Liver (tissue), 10 donors: ENCODE measurements at places on chromosomes 3 and 15. TPM values are rescaled to one million over a fixed set of nuclear protein-coding genes. Genes with fewer than 3 reads are reported as not detected.

GRCh38 chr3:154251610-154252009, 72.7 kb downstream of the DHX36 start:
- no peak for DNase-seq

- no peak for DNase-seq
Observed at GRCh38 chr3:172622916-172623700, 87.8 kb downstream of the NCEH1 start.

- no peak for DNase-seq
Observed at GRCh38 chr15:99315636-99316035, 64.4 kb downstream of the LRRC28 start.

DNA sequence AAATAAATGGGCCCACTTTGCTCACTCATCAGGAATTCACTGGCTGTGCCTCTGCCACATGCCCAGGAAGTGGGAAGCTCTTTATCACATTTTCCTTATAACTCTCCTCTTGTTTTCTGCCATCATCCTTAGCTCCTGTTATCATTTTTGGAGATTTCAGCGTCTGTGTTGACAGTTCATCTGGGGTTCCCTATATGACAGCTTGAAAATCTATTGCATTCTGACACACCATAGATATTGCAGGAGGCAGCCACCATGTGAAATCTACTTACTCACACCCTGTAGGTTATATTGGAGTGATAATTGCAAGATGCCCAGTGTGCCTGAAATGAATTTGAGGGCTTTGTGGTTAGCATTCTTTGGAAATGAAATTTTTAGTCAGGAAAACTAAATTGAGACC, 132.9 kb downstream of the RYR3 start:
- DNase-seq, result no peak

DNA sequence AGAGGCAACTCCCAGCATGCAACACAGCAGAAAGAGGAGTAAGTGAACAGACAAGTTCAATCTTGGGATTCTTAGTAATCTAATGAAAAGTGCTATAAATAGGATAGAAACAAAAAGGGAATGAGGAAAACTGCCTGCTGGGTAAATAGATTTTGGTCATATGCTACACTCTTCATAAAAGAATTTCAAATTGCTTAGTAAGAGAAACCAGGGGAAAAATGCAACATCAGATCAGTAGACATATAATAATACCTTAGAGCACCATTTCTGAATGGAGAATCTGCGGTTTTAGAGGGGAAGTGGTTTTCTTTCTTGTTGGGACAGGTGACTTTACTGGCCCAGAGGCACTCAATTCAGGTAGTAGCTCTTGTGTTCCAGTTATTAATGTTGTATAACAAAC, 13.4 kb upstream of the TBC1D5 start:
- no peak for DNase-seq

DNA sequence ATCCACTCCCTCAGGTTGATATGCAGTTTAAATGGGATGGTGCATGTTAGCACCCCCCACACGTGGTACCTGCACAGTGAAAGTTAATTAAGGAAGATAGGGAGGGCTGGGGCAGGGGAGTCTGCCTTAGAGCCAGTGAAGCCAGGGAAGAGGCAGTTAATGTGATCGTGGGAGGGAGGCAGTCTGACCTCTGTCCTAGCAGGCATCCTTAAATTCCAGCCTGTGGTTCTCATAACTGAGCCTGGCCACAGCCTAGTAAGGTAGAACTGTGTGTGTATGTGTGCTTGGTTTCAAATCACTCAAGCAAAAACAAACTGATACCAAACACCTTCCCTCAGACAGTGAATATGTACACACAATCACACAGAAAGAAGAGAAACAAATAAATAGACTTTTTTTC, 319.1 kb upstream of the TLE3 start:
- DNase-seq, result no peak

DNA sequence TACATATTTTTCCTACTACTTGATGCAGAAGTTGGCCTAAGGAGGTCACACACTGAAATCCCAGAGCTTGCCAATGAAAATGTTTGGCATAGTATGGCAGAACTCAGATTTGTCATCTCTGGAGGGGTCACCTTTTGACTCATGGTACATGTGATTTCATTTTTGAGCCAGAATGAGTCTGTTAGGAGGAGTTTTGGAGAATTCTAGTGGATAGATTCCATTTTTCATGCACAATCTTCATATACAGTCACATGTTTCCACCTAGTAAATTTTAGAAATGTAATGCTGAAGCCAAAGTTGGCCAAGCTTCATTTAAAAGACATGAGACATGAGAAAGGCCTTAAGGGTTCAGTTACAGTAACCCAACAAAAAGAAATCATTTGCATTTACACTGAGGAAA, 97.8 kb upstream of the IGSF10 start:
- DNase-seq, result no peak

Gene ESYT3
- 0.06 TPM for polyA plus RNA-seq

Gene CNTN3
- polyA plus RNA-seq, result 1.0 TPM
